ENCODE measurements at places on chromosomes 3 and 15. TPM values are rescaled to one million over a fixed set of nuclear protein-coding genes. Genes with fewer than 3 reads are reported as not detected.

The NEK4 gene
- total RNA-seq, result 13.5 TPM

The GP5 gene
- not detected for total RNA-seq

The HGD gene
- total RNA-seq, result 13.9 TPM

The KIAA1143 gene
- 19.0 TPM for total RNA-seq

The GOLGA8G gene
- not detected for total RNA-seq

The TMEM266 gene
- total RNA-seq, result 0.05 TPM

The KLHL40 gene
- not detected for total RNA-seq

The GOLGA6L2 gene
- not detected for total RNA-seq

The OXTR gene
- total RNA-seq, result 11.7 TPM

The CYP11A1 gene
- not detected for total RNA-seq

The THAP10 gene
- total RNA-seq, result 6.7 TPM

The CPNE9 gene
- total RNA-seq, result 0.08 TPM

The ACVR2B gene
- total RNA-seq, result 2.6 TPM

The NOX5 gene
- total RNA-seq, result 0.38 TPM

The DHFR2 gene
- 2.8 TPM for total RNA-seq

The MUSTN1 gene
- total RNA-seq, result not detected

The FBXW12 gene
- not detected for total RNA-seq

The MRAS gene
- total RNA-seq, result 11.0 TPM

The PP2D1 gene
- not detected for total RNA-seq

The GOLGA6A gene
- total RNA-seq, result not detected

The BOC gene
- 7.5 TPM for total RNA-seq

The PAQR5 gene
- 123 TPM for total RNA-seq

The CPEB1 gene
- total RNA-seq, result 3.4 TPM

The RLBP1 gene
- not detected for total RNA-seq

The MUC20 gene
- 0.59 TPM for total RNA-seq

The DLL4 gene
- total RNA-seq, result 0.51 TPM

The CHAC1 gene
- 6.9 TPM for total RNA-seq

The DNAJC19 gene
- total RNA-seq, result 25.1 TPM

The SLC12A8 gene
- total RNA-seq, result 1.3 TPM

The ZPLD1 gene
- total RNA-seq, result 0.05 TPM

The ITIH3 gene
- not detected for total RNA-seq

The IQSEC1 gene
- 14.8 TPM for total RNA-seq

The A4GNT gene
- not detected for total RNA-seq

The CLDN16 gene
- total RNA-seq, result 0.06 TPM

The LRRC49 gene
- total RNA-seq, result 5.3 TPM

The CSPG4 gene
- 0.08 TPM for total RNA-seq

The SLC6A20 gene
- total RNA-seq, result 0.02 TPM

The IL12A gene
- total RNA-seq, result 0.49 TPM

The FGD5 gene
- total RNA-seq, result not detected

The NR2F2 gene
- 23.6 TPM for total RNA-seq

The CCDC54 gene
- not detected for total RNA-seq

The BCL2A1 gene
- total RNA-seq, result 17.4 TPM

The CFAP20DC gene
- 1.7 TPM for total RNA-seq

The BFSP2 gene
- total RNA-seq, result not detected

The FGF7 gene
- total RNA-seq, result not detected

The ITGA11 gene
- 2.9 TPM for total RNA-seq

The PARP9 gene
- total RNA-seq, result 4.9 TPM

The PRICKLE2 gene
- 2.6 TPM for total RNA-seq

The C3orf85 gene
- total RNA-seq, result not detected
